ENCODE measurements at places on chromosomes 6 and 20.

DNA sequence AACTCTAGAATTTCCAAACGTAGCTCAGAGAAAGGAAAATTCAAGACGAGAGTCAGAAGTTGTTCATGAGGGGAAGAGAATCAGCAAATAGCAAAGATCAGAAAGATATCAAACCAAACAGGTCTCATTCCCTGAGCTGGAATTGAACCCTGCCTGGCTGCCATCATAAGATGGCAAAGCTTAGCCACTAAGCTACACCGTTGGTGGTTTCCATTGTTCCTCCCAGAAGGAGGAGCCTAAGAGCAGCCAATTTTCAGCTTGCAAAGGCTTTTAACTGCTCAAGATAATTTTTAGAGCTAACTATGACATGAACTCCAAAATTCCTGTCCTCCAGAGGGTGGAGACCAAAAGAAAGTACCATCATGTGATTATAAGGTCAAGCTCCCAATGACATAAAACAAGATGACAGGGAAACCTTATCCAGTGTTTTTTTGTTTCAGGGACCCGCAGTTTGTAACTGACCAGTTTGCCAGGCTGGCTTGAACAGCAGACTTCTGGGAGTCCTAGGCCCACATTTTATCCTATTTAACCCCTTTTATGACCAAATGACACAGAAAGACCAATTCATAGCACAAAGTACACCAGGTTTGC, 55.9 kb downstream of the COL11A2 start:
- no peak for DNase-seq

- no peak for DNase-seq
Observed at GRCh38 chr6:19562468-19562867, 274.7 kb upstream of the ID4 start.

DNA sequence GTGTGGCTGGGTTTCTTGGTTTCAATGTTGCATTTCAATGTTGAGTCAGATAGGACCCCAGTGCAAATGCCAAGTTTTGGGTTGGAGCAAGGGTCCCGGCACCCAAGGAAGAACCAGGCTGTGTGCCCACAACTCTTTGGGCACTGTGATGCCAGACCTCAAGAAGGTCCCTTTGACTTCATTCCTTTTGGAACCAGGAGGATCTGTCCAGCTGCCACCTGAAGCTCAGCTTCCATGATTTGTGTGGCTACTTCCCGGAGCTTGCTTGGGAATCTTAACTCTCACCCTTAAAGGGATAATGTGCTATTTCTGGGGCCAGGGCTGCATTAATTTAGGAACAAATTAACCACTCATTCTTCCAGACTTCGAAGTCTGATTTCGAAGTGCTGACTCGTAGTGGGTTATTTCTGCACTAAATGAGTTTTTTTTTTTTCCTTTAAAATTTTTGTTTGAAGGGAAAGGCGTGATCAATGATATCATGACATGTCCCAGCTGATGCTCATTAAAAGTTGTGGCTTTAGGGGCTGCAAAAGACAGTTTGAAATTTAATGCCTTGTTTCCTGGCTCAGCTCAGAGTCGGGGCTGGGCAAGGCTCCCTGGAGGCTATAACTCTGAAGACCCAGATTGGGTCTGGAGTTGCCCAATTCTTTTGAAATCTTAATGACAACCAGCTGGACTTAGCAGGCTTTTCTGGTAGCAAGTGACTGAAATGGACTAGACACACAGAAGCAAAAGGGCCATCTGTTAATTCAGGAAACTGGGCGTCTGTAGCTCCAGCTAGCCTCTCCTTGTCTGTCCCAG, 24.0 kb upstream of the PHACTR3 start:
- DNase-seq: no peak

DNA sequence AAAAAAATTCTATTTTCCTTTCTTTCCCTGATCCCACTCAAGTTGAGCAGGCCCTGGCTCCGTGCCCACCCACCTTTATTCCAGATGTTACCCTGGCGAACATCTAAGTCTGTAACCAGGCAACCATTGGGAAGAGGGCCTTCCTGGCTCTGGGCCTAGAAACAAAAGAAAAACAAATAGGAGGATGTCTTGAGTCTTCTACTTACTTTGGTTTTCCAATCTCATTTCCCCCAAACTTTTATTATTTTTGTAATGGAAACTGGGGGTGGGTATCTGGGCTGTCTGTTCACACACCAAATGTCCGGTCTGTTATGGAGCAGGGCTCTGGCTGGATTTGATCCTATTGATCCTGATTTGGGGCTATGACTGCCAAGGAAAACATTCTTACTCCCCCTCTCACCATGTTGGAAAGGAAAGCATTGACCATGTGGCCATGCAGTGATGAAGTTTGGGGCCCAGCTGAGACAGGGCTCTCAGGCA, 744.1 kb downstream of the DHX35 start:
- no peak for DNase-seq

DNA sequence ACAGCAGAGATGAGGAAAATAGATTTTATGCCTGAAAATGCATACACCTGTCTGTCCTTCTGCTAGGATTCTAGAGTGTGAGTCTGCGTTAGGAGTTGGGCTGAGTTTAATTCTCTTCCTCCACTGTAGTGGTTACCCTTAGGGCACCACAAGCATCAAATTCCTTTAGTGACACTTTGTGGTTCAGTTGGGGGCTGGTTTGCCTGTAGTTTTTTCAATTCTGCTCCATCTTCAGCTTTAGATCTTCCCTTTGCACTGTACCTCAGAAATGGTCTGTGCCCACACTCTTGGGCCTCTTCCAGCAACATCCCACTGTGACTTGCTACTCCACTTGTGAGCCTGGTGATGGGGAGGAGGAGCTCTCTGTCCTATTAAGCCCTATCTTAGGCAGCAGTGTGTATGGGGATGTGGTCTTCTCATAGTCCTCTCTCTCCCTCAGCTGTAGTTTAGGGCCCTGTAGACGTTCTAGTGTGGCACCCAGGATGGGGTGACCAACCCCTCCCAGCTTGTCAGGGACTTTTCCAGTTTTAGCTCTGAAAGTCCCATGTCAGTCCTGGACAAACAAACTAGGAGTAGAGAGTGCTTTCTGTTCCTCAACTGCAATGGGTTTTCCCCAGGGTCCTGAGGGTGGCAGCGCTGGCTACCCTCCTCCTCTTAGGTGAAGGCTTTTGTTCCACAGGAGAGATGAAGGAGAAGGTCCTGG, 19.7 kb upstream of the OGFRL1 start:
- DNase-seq: no peak

DNA sequence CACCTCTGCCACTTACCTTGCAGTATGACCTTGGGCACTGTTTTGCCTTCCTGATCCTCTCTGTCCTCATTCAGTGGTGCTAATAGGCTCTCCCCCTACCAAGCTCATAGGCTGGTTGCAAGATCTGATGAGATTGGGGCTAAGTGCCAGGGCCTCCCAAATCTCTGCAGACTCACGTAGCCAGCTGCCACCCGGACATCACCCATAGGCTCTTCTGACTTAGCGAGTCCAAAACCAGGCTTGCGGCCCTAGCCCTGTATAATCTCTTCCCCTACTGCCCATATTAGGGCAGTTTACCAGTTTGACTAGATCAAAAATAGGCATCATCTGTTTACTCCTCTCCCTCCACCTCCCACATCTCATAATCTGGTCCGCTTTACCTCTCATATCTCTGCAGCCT, 54.2 kb upstream of the VSTM2L start:
- no peak for DNase-seq

DNA sequence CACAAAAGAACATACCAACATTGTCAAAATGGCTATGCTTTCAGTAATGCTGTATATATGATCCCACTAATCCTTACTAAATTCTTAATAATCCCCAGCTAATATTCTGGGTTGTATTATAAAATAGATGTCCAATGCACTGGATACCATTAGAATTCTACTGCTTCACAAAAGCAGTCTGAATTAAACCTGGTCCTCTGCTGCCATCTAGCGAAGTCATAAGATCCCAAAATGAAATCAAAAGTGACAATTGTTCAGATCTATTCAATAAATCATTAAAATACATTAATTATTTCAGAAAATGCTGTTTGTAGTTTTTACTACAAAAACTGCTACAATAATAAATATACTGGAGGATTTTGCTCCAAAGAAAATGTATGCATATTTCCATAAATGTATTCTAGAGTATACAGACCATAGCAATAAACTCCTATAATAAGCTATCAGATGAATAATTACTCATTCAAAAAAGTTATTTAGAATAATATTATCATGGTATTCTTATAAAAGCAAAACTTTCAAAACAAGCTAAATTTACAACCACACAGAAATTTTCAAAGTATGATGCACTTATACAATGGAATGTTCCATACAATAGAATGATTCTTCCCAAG, 92.6 kb downstream of the RNGTT start:
- DNase-seq: no peak

DNA sequence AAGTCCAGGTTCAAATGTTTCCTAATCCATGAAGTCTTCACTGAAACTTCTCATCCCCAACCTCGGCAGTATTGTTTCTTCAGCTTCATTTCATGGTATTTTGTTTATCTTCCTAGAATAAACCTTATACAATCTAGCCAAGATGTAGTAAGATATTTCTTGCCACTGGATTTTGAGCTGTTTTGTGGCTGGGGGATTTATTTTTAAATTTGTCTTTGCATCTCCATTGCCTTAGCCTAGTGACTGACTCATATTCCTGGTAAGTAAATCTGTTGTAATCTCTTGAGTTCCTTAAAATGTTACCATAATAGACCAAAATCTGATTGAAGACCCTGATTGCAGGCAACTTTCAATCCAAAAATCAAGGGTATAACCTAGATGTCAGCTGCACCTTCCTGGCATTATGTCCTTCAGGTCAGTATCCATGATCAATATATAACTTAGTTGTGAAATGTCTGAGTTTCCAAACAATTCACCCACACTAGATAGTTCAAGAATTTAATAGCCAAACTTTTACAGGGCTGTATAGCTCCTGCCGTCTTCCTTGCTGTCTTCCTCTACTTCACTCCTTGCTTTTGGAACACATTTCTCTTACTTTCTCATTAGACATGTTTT, 4.7 kb upstream of the TRMT11 start:
- no peak for DNase-seq

DNA sequence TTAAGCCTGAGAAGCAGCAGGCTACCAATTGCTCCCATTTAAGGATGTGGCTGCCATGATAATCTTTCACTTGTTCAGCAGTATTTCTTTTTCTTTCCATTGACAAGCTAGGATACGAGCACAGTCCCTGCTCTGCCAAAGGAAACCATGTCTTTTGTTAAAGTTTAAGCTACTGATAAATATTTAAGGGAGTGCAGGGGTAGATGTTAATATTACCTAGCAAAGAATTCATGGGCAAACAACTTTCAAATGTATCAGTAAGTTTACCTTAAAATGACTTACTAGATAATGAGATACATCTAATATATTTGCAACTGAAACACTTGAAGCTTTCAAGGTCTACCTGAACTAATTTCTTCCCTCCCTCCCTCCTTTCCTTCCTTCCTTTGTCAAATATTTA, 77.3 kb downstream of the OPN5 start:
- DNase-seq: no peak

- no peak for DNase-seq
Observed at GRCh38 chr6:53458105-53458866, 86.6 kb downstream of the GCLC start.

DNA sequence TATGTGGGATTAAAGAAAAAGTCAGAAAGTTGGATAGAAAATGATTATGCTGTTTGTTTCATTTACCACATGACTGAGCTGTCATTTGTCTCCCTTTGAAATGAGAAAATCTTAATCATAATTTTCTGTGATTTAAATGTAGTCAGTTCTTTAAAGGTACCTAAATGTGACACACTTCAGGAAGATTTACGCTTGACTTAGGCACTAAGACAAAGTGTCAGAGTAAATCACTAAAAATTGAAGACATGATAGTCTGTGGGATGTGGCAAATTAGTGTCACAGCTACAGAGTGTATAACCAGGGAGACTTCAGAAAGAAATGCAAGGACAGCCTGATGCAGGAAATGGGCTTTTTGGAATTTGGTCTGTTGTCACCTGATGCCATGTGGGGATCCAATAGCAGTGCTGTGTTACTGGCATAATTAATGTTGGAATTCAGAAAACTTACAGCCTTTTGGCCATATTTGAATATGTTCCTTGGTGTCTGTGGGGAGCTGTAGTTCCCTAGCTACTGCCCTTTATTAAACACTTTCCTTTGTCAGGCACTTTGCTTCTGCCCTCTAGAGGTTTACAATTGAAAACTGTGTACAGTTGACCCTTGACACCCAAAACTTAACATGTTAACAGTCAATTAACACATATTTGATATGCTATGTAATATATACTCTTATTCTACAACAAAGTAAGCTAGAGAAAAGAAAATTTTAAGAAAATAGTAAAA, 493.8 kb downstream of the UTRN start:
- no peak for DNase-seq

DNA sequence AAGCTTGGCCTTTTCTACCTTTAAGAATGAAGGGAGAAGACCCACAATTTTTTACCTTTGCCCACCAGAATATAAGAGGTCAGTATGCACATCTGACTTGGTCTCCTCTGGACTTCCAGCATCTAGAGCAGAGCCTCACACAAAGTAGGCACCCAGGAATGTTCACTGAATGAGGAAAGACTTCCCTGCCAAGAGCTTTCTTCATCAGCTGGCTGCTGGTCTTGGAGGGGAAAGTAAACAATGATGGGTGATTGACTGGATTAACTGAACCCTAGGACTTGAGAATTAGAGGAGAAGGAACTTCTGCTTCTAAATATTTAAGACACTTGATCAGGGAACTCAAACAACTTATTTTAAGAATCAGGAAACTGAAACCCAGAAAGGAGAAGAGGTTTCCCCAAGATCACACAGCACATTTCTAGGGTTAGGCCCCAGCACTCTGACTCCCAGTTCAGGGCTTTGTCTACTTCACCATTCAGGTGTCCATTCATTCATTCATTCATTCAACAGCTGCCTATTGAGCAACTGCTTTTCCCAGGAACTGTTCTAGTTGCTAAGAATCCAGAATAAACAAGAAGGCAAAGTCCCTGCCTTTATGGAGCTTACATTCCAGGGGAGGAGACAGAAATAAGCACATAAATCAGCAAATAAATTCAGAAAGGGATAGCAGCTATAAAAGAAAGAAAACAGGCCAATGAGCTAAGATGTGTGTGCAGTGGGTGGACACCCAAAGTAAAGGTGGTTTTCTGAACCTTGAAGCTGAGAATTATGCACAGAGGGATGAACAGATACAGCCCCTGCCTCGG, 216.9 kb upstream of the LRFN2 start:
- DNase-seq: no peak

DNA sequence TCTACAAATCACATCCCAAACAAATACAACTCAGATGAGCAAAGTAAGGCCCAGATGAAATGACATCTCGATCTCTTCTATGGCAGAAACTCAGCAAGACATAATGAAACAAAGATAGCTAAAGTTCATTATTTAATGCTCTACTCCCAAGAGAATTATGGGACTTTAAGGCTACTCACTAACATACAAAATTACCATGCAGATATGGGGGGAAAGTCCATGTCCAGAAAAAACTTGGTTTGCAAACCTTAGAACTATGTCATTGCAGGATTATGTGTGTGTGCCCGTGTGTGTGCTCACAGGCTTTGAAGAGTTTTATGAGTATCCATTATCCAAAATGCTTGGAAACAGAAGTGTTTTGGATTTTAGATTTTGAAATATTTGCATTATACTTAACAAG, 34.0 kb downstream of the AKIRIN2 start:
- no peak for DNase-seq

All from cortex of kidney (tissue), 1 donor.